ENCODE measurements at places on chromosomes 12 and 14. TPM values are rescaled to one million over a fixed set of nuclear protein-coding genes. Genes with fewer than 3 reads are reported as not detected.

GRCh38 chr12:132508491-132508740, 18.5 kb downstream of the FBRSL1 start:
- DNase-seq: no peak

The MIP gene
- 0.37 TPM for polyA plus RNA-seq

DNA sequence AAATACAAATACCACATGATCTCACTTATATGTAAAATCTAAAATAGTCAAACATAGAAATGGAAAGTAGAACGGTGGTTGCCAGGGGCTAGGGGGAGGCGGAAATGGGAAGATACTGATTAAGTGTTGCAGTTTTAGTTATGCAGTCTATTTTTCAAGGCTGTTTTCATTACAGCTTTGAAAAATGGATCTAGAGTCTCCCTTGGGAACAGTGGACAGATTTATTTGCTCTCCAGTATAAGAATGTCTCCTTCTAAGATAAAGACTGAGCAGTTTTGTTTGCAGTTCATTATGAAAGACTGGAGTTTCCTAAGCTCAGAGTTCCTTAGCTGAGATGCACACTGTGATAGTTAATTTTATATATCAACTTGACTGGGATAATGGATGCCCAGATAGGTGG, 202.5 kb downstream of the KLHL28 start:
- DNase-seq: no peak

The PPP1R1A gene
- polyA plus RNA-seq: 61.3 TPM

- DNase-seq: no peak
Observed at GRCh38 chr12:92928421-92928961, 604 bp downstream of the EEA1 start.

The CCDC197 gene
- polyA plus RNA-seq: not detected

The TAPBPL gene
- 16.1 TPM for polyA plus RNA-seq

GRCh38 chr12:70749931-70750330, 112.7 kb upstream of the PTPRB start:
- DNase-seq: no peak

The KRT82 gene
- not detected for polyA plus RNA-seq

The PCNX1 gene
- polyA plus RNA-seq: 41.7 TPM

DNA sequence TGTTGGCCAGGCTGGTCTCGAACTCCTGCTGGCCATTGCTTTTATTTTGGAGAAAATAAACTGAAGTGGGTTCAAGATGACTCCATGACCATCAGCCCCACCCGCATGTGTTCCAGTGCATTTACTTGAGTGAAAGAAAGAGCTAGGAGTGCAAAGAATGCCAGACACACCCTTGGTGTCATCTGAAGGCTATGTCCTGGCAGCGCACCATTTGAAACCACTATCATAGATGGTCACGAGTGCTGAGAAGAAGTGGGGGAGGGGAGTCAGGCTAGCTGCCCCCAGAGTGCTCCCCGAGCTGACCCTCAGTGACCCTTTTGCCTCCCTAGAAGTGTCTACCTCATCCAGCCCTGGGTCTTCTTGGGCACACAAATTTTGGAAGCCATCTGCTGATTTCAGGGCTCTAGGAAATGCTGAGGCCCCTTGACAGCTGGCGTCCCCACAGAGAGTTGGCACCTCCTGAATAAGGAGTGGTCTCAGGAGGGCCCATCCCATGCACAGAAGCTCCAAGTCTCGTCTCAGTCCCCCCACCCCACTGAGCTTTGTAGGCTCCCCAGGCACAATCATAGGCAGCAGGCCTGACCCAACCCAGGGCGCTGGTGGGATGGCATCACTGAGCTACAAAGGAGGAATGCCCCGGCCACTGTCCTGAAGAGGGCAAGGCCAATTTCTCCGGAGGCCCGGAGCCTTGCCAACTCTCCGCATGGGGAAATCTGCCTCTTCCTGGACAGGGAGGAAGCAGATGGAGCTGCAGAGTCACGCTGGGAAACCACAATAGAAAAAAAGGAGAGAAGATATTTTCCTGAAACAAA, 28.0 kb downstream of the PXN start:
- DNase-seq: no peak

The BCL11B gene
- polyA plus RNA-seq: 2.4 TPM

- no peak for DNase-seq
Observed at GRCh38 chr12:116818341-116818856, 62.8 kb downstream of the HRK start.

The TAS2R14 gene
- polyA plus RNA-seq: 3.3 TPM

DNA sequence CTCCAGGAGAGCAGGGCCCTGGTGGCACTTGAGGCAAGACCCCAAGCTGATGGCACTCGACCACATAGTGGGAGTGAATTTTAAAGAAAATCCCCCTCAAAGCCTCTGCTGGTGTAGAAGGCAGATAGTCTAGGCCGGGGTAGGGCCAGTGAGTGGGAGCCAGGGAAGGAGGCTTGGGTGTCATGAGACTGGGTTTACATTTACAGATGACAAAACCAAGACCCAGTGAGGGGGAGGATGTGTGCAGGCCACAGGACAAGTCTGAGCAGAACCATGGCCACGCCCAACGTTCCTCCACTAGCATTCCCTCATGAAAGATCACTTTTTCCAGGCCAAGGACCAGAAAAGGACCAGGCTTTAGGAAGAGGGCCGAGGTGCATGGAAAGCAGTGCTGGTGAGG, 42.0 kb downstream of the EVL start:
- no peak for DNase-seq

DNA sequence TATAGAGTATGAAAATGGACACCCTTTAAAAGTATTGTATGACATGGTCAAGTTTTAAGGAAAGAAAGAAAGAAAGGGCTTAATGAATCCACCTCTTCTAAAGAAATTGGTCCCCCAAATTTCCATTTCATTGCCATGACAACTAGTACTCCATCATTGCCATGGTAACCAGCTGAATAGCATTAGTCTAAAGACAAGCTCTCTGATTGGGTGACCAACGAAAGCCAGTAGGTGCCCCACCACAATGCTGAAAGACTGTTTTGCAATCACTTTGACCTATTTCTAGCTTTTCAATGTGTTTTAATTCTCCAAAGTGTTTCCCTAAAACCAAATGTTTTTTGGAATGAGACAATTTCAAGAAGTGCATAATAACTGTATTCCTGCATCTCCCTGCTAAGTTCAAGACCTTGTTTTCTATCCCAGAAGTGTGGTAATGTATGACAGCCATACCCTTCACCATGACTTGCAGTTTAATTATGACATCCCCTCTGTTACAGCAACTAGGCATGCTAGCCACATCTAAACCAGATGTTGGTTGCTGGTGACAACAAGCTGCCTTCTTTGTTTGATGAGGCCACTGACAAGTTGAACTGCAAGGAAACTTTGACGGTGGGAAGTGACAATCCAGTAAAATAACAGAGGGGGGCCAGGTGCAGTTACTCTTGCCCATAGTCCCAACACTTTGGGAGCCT, 46.7 kb downstream of the KICS2 start:
- no peak for DNase-seq

DNA sequence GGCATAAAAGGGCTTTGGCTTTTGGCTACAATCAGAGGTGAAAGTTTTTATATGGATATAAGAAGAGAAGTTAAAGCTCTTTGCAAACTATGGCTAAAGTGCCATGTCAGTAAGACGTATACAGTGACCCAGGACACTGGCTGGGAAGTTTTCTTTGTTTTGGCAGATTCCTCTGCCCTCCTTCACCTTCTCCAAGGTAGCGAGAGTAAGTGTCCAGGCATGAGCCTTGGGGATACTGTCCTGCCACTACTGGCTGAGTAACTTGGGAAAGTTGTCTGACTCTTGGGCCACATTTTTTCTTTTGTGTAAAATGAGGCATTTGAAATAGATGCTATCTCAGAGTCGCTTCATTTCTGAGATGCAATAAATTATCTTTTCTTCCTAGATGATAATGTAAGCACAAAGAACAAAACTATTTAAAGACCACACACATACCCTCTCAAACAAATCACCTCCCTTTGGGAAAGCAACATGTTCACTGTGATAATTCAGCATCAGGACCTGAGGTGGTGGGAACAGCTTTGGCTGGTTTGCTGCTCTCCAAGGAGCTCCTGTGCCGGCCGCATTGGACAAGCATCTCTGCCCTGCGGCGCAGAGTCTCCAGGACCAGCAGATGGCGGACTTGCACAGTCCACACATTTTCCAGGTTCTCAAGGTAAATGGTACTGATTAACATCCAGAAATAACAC, 106.3 kb downstream of the PTCSC3 start:
- DNase-seq: no peak

DNA sequence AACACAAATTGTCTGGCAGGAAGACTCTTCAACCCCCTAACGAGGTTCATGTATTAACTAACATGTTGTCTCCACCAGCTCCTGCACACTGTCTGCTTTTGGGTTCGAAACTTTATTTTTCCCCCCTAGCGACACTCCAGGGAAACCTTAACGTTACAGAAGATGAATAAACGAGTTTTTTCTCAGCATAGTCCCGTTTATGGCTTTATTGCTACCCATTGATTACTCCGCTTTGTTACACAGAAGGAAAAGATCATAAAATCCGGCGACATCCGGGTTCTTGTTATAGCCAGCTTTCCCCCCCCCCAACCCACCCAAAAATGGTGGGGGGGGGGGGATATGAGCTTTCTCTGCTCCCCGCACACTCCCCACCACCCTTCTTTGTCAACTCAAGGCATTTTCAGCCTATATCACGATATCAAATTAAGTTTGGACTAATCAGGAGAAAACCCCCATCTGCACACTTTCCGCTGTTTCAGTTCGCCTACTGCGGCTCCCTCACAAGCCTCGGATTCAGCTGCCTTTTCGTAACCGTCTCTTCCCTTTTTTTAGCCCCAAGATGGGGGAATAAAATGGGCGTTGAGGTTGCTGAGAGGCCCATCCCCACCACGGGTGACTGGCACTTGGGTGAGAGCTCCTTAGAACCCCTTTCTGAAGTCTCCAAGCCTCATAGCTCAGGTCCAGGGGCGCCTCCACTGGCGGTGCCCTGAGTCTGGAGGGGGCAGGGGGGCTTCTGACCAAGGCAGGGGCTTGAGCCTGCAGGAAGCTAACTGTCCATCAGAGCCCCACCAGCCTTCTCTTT, 1.4 kb upstream of the HOXC6 start:
- no peak for DNase-seq

- DNase-seq: no peak
Observed at GRCh38 chr14:31927348-31927832, 149.7 kb upstream of the ARHGAP5 start.

- no peak for DNase-seq
Observed at GRCh38 chr12:90207799-90208198, 499.2 kb upstream of the ATP2B1 start.

DNA sequence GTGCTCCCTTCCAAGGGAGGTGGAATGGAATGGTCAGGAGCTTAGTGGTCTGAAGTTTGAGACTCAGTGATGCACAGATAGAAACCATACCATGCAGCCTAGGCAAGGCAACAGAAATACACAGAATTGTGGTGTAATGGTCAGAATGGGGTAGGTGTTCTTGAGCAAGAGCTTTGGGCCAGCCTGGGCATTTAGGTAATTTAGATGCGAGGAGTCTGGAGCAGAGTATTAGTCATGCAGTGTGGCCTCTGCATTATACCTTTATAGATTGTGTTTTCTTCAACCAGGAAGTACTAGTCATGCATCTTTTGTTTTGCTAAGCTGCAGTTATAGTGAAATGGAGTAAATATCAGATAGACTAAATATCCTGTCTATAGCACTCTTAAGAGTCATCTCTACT, 118.3 kb downstream of the DAAM1 start:
- no peak for DNase-seq

- DNase-seq: no peak
Observed at GRCh38 chr14:98187281-98187680, 1084.7 kb downstream of the BCL11B start.

The LYSET gene
- 46.6 TPM for polyA plus RNA-seq

GRCh38 chr14:52355016-52355431, 40.9 kb downstream of the PTGER2 start:
- DNase-seq: no peak

DNA sequence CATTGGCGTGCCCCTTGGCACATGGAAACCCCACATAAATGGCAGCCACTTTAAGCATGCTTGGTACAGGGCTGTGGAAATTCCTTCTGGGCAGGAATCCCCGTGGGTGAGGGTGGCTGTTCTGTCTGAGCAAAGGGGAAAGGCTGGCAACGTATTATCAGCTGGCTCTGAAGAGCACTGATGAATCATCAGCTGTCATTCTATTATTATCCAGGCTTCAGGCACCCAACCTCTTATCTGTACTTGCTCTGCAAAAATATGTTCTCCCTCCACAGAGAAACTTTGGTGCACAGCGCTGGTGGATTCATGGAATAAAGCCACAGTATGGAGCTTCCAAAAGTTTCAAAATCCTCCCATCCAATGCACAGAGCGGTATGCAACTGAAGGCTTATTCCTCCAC, 167.1 kb downstream of the TBX5 start:
- DNase-seq: no peak

The BCL2L2 gene
- polyA plus RNA-seq: 40.1 TPM

DNA sequence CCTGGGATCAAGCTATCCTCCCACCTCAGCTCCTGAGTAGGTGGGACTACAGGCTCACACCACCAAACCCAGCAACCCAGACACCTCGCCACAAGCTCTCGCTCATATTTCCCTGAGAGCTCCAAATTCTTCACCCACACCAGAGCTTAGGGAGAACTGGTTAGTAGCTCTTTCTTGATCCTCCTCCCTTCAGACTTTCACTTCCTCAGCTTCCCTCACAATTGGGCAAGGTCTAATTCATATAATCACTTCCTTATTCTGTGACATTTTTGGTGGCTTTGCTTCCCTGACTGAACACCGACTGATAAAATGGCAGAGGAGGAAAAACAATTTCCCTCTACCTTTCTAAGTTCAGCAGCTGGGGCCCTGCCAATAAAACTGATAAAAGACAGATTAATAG, 88.5 kb downstream of the GXYLT1 start:
- no peak for DNase-seq

DNA sequence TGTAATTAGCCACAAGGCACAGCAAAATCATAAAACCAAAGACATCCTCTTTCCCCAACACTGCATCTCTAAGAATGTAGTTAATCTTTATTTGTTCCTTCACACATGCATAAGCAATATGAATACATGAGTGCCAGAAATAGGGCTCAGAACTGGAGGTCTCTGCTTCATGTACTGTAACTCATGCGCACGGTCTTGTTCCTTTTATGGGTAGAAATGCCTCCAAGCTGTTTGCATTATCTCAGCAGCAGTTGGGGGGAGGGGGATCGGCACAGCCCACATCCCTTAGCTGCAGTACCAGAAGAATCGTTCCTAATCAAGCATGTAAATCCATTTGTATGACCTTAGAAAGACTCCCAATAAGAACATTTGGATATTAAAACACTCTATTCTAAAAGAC, 20.0 kb downstream of the RHOJ start:
- no peak for DNase-seq
